ENCODE measurements at places on chromosomes 11 and 22. TPM values are rescaled to one million over a fixed set of nuclear protein-coding genes. Genes with fewer than 3 reads are reported as not detected.

GRCh38 chr22:35315855-35316745 is 16.4 kb downstream of the TOM1 start:
- peak; percentile 63 for DNase-seq

DNA sequence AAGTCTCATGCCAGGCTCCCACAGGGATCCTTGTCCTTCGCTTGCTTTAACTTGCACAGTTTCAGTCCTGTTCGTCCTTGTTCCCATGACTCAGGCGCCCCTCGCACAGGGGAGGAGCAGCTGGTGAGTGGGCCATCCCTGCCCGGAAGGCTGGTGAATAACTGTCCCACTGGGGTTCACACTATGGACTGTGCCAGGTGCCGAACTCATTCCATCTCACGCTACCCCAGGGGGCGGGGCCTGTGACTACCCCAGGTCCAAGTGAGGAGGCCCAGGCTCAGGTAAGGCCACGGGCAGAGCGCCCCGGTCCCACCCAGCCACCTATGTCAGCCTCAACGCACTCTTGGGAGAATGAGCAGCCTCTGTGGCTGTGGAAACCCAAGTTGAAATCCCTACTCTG is 7.2 kb upstream of the CARD10 start:
- DNase-seq: no peak

DNA sequence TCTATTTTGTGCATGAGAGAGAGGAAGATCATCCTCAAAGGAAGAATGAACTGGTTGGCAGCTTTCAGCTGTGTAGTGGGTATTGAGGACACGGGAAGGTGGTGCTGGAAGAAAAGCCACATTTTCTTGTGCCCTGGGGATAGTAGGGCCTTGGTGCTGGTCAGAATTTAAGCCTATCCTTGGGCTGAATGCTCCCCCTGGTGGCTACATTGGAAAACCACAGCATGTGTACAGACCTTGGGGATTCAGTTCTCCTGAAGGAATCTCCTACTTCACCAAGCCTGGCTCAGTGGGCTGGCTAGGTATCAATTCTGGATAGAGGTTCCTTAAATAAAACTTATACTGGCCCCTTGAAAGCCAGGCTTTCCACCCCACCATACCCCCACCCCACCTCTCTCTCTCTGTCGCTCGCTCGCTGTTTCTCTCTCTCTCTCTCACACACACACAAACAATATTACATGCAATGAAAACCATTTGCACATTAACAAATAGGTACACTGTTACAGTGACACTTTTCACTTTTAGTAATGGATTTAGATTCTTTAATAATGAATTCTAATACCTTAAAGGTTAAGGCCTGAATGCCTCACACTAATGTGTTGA is 2.8 kb upstream of the OR51M1 start:
- peak; percentile 56 for DNase-seq

PAFAH1B2 gene
- total RNA-seq: 161 TPM

DEUP1 gene
- not detected for total RNA-seq

PTPRCAP gene
- not detected for total RNA-seq

MMP12 gene
- total RNA-seq: not detected

PARVG gene
- not detected for total RNA-seq

HBG2 gene
- not detected for total RNA-seq

BCO2 gene
- 1.1 TPM for total RNA-seq

GRCh38 chr11:92245700-92246271 is 21.2 kb downstream of the FAT3 start:
- no peak for DNase-seq

LMO2 gene
- total RNA-seq: not detected

GRCh38 chr11:46837860-46838259 is 8.2 kb downstream of the CKAP5 start:
- no peak for DNase-seq
